Caco-2 (cell line): ENCODE measurements at places on chromosomes 6 and 20. TPM values are rescaled to one million over a fixed set of nuclear protein-coding genes. Genes with fewer than 3 reads are reported as not detected.

- H3K27ac ChIP-seq, result no peak overlapping the region
- peak; percentile 59 for DNase-seq
- no peaks in the 10 kb centered on the region; the same call in none of the 2 replicates for H3K27me3 ChIP-seq
- H3K4me1 ChIP-seq, result peaks cover 7% of the 10 kb centered on the region; the same call in 1 of the 2 replicates
- no peaks in the 10 kb centered on the region for H3K36me3 ChIP-seq
- H3K4me3 ChIP-seq, result no peak overlapping the region
Observed at GRCh38 chr20:57435498-57436222, 44.5 kb downstream of the RBM38 start.

DNA sequence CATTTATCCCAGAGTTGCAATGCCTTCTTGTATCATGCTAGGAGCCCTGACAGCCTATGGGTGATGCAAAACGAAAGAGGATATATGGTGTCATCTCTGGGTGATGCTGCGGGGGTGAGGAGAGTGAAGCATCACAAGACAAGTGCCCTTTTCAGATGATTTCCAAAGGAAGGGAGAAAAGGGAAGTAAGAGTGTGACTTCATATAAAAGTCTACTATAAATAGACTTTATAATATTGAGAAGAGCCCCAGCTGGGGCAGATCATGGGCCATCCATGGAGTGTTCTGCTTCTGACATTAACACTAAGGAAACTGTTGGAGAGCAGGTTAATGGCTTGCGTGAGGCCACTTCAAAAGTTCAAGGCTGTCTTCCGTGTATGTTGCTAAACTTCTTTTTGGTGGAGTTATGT, 4.4 kb downstream of the CD83 start:
- H3K27me3 ChIP-seq, result no peaks in the 10 kb centered on the region
- peaks cover 4% of the 10 kb centered on the region; the same call in 1 of the 2 replicates for H3K4me1 ChIP-seq
- no peaks in the 10 kb centered on the region for H3K36me3 ChIP-seq
- H3K4me3 ChIP-seq, result no peak overlapping the region

GRCh38 chr20:18740726-18741125, 72.9 kb upstream of the SCP2D1 start:
- no peak overlapping the region for H3K27ac ChIP-seq
- H3K36me3 ChIP-seq, result no peaks in the 10 kb centered on the region
- no peak overlapping the region for H3K4me3 ChIP-seq
- H3K27me3 ChIP-seq, result no peaks in the 10 kb centered on the region

DNA sequence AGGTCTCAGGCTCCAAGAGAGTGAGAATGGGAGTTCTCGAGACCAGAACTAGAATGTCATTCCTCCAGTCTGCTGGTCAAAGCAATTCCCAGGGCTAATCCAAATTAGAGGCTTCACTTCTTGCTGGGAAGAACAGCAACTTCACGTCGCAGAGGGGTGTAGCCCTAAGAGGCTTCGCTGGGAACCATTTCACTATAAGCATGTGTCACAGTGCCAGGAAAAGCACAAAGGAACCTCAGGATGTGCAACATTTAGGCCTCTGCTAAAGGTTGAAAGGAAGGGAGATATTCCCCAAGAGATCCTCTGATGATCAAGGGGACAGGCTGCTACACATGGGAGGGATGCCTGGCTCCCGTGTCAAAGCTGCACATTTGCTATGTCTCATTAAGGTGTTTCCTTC, 35.9 kb upstream of the NXT1 start:
- no peak overlapping the region for H3K4me3 ChIP-seq
- no peak overlapping the region for H3K27ac ChIP-seq
- H3K36me3 ChIP-seq, result no peaks in the 10 kb centered on the region
- H3K4me1 ChIP-seq, result 0 out of 2 replicates have a peak, but pooled peaks cover 4% of the 10 kb centered on the region
- no peaks in the 10 kb centered on the region for H3K27me3 ChIP-seq

- no peaks in the 10 kb centered on the region for H3K4me1 ChIP-seq
- H3K4me3 ChIP-seq, result no peak overlapping the region
- no peak overlapping the region for H3K27ac ChIP-seq
- H3K27me3 ChIP-seq, result no peaks in the 10 kb centered on the region
- no peaks in the 10 kb centered on the region for H3K36me3 ChIP-seq
- DNase-seq, result no peak
Observed at GRCh38 chr6:37615564-37616340, 81.9 kb downstream of the MDGA1 start.

GRCh38 chr6:34004706-34005105, 141.2 kb downstream of the GRM4 start:
- no peaks in the 10 kb centered on the region for H3K36me3 ChIP-seq
- H3K27me3 ChIP-seq, result no peaks in the 10 kb centered on the region
- H3K4me1 ChIP-seq, result no peaks in the 10 kb centered on the region
- H3K4me3 ChIP-seq, result no peak overlapping the region

- peak overlapping the region; percentile 89 for H3K27ac ChIP-seq
- no peak for DNase-seq
- peaks cover 19% of the 10 kb centered on the region for H3K4me1 ChIP-seq
- no peaks in the 10 kb centered on the region for H3K27me3 ChIP-seq
- peak overlapping the region; percentile 35 for H3K4me3 ChIP-seq
Observed at GRCh38 chr20:36604952-36605398, 604 bp upstream of the RAB5IF start.

The KHDC1 gene
- 8.1 and 8.6 TPM in 2 replicates for total RNA-seq

The HEY2 gene
- total RNA-seq, result 0.12 TPM in 1 of 2 replicates, not detected in the other
